ENCODE measurements at places on chromosomes 6 and 20. TPM values are rescaled to one million over a fixed set of nuclear protein-coding genes. Genes with fewer than 3 reads are reported as not detected.

HLA-F gene
- total RNA-seq, result 172 TPM

RHAG gene
- total RNA-seq, result not detected

BHLHE23 gene
- not detected for total RNA-seq

KCNG1 gene
- 1.8 TPM for total RNA-seq

SPAG4 gene
- 11.8 TPM for total RNA-seq

SIRPG gene
- total RNA-seq, result 48.6 TPM

SLC17A9 gene
- total RNA-seq, result 78.5 TPM

MUC21 gene
- total RNA-seq, result not detected

OXT gene
- total RNA-seq, result not detected

ABHD12 gene
- 17.0 TPM for total RNA-seq

VGLL2 gene
- not detected for total RNA-seq

SLC29A1 gene
- total RNA-seq, result 56.1 TPM

LTB gene
- total RNA-seq, result 368 TPM

FABP7 gene
- not detected for total RNA-seq

KCNQ5 gene
- 14.9 TPM for total RNA-seq

SSTR4 gene
- not detected for total RNA-seq

RUNX2 gene
- 8.0 TPM for total RNA-seq

DYNLT1 gene
- 98.3 TPM for total RNA-seq

CYP21A2 gene
- total RNA-seq, result 0.27 TPM

DNA sequence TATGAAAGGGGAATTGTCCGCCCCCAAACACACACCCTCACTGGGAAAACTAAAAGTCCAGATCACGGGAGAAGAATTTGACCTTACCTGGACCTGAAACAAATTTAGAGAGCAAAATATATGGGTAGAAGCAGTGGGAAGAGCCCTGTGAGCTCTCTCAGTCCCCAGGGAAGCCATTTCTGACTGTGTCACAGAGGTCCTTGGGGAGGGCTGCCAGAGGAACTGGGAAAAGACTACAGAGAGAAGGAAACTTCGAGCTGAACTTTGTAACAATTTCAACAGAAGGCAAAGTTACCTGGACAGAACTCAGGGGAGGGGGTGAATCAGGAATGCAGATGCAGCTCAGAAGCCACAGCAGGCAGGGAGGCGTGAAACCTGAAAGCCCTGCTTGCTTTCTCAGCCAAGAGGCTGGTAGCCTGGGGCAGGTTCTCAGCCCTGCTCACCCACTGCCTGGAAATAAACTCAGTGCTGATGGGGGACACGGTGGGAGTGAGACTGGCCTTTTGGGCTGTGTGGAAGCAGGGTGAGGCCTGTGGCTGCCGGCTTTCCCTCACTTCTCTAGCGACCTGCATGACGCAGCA is 163.8 kb downstream of the TMEM200A start:
- DNase-seq, result no peak

DNA sequence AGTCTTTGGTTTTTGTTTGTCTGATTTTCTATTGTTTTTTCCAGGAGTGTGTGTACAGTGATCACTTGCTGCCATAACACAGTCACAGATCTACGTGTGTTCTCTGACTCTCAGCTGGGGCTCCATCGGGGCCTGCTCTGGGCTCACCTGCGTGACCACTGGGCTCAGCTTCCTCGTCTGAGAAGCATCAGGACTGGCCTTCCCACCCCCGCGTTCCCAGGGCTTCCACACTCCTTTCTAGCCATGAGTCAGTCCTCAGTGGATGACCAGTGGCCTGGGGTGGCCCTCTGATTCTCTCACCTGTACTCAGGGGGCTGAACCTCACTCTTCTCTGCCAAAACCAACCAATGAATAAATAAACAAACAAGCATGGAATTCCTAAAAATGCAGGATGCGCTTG is 14.5 kb downstream of the THBS2 start:
- no peak for DNase-seq

GRCh38 chr6:4396044-4396443 is 260.7 kb upstream of the ECI2 start:
- DNase-seq, result no peak

DNA sequence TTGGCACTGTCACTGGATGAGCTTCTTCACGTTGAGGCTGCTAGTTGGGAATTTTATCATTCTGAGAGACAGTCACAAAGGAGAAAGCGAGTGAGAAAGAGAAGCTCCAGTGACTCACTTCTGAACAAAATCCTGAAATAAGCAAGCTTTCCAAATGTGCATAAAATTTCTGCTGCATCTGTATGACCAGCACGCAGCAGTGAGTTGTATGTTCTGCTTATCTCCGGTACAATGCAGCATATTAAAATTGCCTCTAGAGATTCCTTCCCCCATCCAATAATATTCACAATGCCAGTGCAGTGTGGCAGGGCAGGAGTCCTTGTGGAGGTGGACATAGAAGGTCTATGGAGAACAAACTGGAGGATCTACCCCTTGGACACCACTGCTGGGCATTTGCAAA is 290.5 kb downstream of the ADGB start:
- no peak for DNase-seq

DNA sequence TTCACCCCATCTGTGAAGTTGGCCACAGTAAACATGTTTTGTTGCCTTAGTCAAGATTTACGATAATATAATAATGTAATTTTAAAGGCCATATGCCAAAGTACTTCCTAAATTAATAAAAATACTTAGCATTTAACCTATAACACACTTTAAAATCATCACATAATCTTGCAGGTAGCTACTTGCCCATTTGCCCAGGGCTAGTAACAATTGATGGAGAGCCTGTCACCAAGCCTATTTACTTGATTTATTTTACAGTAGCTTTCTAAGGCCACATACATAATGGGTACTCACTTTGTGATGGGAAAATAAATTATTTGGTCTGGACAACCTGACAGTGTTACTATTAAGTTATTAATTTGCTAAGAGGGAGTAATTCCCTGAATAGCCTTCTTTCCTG is 14.5 kb downstream of the BTBD9 start:
- DNase-seq, result no peak

DNA sequence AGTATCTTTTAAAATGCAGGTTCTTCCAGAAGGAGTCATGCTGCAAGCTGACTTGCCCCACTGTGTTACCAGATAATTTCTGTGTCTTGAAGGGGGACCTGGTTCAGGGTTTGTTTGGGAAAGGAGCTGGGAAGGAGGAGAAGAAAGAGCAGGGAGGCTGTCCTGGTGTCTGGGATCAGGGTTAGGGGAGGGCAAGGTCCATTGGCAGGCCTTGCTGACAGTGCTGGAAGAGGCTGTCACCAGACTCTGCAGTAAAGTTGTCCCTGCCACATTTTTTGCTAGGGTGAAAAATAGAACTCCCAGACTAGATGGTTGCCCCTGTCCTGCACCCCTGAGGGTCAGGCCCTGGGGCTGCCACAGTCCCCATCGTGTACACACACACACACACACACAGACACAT is 14.9 kb downstream of the GLP1R start:
- no peak for DNase-seq

GRCh38 chr20:34068001-34068400 is 44.0 kb downstream of the EIF2S2 start:
- no peak for DNase-seq

- DNase-seq, result no peak
Observed at GRCh38 chr20:50284811-50285375, 94.3 kb downstream of the CEBPB start.

GRCh38 chr20:38649275-38649891 is 47.8 kb downstream of the ARHGAP40 start:
- DNase-seq, result peak; percentile 22

GRCh38 chr6:134574491-134574890 is 256.6 kb upstream of the SGK1 start:
- no peak for DNase-seq

- DNase-seq, result no peak
Observed at GRCh38 chr20:54000914-54001313, 69.5 kb downstream of the BCAS1 start.

GRCh38 chr20:50395251-50395729 is 114.9 kb upstream of the PTPN1 start:
- DNase-seq, result no peak

DNA sequence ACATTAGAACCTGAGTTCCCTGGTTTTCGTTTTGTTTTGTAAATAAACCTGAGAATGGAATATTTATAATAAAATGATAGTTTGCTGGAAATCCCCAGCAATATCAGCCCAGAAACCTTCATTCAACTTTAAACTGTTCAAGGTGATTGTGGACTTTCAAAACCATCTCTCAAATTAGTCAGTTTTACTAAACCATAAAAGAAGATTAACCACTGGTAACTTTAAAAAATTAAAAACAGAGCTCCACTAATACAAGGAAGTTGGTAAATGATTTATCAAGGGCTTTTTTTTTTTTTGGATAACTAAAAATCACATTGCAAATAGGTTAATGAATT is 10.0 kb downstream of the MBOAT1 start:
- no peak for DNase-seq

GRCh38 chr6:166119116-166119911 is 48.3 kb downstream of the TBXT start:
- DNase-seq, result no peak

- DNase-seq, result no peak
Observed at GRCh38 chr6:28725274-28725809, 198.4 kb downstream of the TRIM27 start.

GRCh38 chr6:104941729-104942091 is 15.2 kb upstream of the LIN28B start:
- DNase-seq, result no peak

DNA sequence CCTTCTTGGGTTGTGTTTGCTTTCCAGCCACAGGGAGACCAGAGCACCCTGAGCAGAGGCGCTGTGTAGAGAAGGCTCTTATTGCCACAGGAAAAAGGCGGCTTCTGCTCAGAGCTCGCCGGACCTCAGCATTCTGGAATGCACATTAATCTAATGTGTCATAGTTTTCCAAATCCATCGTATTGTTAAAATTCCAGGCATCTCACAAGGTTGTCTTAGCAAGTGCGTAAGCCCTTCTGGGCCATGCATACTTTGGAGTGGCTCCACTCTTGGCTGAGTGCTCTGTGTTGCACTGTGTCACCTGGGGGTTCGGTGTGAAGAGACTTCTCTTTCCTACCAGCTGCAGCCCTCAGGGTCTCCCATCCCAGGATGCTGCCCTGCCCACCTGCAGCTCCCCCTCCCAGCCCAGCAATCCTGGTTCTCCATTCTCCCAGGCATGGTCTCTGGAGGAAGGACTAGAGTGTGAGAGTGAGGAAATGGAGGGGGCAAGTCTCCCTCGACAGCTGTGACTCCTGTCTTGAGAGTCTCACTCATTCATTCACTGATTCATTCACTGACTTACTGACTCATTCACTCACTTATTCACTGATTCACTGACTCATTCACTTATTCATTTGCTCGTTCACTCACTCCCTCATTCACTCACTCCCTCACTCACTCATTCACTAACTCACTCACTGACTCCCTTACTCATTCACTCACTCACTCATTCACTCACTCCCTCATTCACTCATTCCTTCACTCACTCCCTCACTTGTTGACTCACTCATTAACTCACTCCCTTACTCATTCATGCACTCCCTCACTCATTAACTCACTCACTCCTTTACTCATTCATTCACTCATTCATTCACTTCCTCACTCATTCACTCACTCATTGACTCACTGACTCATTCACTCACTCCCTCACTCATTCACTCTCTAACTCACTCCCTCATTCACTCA is 83.7 kb upstream of the MPC1 start:
- no peak for DNase-seq

DNA sequence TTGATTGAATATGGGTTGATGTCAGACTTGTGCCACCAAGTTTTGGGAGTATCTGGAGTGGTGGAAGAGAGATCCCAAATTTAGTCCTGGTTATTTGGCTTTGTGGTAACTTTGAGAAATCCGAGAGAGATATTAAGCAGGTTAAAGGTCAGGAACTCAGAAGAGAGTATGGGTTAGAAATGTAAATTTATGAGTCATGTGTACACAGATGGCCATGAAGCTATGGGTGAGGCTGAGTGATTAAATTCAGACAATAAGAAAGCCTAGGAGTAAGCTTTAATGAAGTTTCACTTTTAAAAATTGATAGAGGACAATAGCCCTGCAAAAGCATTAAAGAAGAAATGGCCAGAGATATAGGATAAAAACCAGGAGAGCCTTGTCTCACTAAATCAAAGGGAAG is 14.3 kb downstream of the RIMS1 start:
- DNase-seq, result no peak
